Activated T-cell treated with anti-CD3 and anti-CD28 coated beads, Interleukin-2, amount 50 U/mL, for 48 hours (primary cell): ENCODE measurements at places on chromosomes 6 and 20.

- DNase-seq, result no peak
Observed at GRCh38 chr6:10696655-10697054, 1.9 kb downstream of the PAK1IP1 start.

GRCh38 chr20:47040506-47041125 is 146.0 kb downstream of the EYA2 start:
- DNase-seq, result no peak

DNA sequence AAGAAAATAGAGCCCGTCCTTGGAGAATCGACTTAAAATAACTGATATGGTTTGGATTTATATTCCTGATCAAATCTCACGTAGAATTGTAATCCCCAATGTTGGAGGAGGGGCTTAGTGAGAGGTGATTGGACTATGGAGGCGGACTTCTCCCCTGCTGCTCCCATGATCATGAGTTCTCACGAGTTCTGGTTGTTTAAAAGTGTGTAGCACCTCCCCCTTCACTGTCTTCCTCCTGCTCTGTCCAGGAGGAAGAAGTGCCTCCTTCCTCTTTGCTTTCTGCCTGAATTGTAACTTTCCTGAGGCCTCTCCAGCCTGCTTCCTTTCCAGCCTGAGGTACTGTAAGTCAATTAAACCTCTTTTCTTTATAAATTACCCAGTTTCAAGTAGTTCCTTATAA is 529.2 kb downstream of the HAO1 start:
- no peak for DNase-seq

GRCh38 chr6:114159727-114160126 is 183.1 kb downstream of the HS3ST5 start:
- no peak for DNase-seq

GRCh38 chr6:70957284-70957617 is 391 bp upstream of the B3GAT2 start:
- DNase-seq, result no peak

DNA sequence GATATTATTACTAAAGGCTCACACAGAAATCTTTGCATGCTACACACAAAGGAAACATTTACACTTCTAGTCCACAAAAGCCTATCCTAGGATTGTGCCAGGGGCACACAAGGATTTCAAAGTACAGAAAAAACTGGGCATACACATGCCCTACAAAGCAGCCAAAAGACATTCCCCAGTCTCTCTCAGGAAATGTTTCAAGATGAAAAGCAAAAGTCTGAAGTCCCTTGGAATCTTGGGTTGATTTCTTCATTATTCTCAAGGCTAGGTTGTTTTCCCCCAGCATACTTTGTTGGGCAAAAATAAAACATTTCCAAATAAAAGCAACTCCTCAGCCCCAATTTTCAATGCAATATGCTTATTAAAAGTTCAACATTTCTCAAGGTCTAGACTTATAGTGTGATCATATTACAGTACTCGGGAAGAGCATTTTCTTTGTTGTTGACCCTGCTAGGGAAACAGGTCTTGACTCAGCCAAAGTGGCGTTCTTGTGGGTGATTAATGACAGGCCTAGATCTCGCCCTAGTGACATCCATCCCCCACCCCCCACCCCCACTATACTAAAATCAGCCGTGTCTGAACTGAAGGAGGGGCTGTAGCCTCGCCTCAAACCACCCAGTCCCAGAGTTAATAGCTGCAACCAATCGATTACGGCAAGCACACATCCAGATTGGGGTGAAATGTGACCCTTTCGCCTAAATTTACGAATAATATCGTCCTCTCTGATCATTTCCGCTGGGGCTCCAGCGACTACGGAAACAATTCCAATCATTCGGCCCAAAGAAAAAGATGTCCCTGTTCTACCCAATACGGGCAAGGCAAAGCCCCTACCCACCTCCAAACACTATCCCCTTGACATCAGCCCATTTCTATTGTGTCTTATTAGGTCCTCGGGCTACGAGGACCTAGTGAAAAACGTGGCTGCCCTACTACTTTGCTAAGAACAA is 1.4 kb downstream of the AKIRIN2 start:
- peak; percentile 61 for DNase-seq

DNA sequence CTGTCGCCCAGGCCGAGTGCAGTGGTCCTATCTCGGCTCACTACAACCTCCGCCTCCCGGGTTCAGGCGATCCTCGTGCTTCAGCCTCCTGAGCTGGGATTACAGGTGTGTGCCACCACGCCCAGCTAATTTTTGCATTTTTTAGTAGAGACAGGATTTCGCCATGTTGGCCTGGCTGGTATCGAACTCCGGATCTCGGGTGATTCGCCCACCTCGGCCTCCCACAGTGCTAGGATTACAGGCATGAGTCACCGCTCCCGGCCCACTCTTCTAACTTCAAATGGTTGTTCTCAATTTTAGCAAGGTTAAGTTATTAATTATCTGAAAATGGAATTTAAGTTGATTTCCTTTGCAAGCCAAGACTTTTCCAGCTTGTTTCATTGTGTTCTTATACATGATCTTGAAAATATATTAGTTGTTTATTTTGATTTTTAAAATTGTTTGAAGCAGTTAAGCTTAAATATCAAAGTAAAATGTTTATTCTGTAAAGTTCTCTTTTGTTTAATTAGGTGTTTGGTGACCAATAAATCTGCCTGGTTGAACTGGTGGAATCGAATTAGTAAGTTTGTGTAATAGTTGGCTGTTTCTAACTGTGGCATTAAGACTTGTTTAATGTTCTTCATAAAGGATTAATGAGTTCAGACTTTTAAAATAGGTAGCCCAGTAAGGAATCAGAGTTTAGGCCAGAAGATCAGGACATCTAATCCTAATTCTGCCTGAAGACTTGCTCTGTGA is 2.3 kb downstream of the PM20D2 start:
- DNase-seq, result peak; percentile 57

- no peak for DNase-seq
Observed at GRCh38 chr6:24105191-24105590, 20.8 kb upstream of the NRSN1 start.

DNA sequence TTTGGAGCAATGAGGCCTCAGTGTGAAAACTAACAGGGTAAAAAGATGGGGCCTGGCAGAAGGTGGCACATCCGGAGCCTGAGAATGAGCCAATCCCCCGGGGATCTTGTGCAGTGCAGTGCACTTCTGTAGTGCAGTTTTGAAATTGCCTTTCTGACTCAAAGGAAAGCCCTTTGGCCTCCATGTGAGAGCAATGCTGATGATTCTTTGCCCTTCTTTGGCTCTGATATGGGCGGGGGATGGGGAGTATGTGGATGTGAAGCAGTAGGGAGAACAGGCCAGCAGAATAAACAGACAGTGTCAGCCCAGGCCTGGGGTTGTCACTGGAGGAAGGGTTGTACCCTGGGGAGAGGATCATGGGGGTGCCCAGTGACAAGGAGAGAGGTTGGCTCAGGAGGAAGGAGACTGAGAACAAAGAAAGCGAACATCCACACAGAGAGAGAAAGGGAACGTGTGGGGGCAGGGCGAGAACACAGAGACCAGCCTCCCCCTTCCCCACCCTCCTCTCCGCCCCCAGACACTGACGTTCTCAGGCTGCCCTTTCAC is 351.2 kb downstream of the CDC5L start:
- no peak for DNase-seq

GRCh38 chr6:28771401-28772267 is 152.2 kb downstream of the TRIM27 start:
- no peak for DNase-seq

DNA sequence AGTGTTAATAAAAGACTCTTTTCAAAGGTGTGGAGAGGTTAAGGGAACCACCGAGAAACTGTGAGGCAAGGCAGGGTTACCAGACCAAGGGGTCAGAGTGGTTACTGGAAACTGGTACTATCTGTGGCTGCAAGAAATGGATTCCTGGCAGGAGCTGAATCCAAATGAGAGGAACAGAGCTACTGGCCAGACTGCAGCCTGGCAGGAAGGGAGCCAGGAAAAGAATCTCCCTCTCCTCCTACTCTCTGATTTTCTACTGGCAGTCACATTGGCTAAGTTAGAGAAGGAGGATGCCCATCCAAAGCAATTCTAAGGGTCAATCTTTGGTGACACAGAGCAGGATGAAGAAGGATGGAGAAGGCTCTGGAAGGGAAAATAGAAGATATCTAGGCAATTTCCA is 211.5 kb downstream of the GRM1 start:
- DNase-seq, result no peak

DNA sequence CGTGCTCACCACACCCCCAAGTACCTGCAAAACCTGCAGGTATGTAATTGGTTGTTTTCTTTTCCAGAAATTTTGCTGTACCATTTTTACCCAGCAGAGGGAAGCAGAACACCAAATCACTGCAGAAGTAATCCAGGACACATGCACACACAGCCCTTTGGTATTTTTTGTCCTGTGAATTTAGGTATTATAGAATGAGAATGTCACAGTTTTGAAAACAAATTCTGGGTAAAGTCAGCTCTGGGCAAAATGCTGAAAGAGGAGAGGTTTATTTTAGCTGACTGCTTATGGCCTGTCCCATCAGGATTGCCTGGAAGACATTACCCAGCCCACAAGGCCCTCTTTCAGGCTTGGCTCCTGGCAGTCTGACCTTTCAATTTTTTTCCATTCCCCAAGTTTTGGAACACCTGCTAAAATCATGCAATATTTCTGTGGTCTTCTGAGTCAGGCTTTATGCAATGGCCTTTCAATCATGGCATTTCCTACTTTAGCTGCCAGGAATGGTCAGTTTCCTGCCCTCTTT is 3.5 kb upstream of the EFHC1 start:
- DNase-seq, result no peak

- no peak for DNase-seq
Observed at GRCh38 chr6:159919011-159919511, 28.3 kb downstream of the MAS1 start.

- DNase-seq, result no peak
Observed at GRCh38 chr20:53574259-53574789, 19.3 kb downstream of the ZNF217 start.

DNA sequence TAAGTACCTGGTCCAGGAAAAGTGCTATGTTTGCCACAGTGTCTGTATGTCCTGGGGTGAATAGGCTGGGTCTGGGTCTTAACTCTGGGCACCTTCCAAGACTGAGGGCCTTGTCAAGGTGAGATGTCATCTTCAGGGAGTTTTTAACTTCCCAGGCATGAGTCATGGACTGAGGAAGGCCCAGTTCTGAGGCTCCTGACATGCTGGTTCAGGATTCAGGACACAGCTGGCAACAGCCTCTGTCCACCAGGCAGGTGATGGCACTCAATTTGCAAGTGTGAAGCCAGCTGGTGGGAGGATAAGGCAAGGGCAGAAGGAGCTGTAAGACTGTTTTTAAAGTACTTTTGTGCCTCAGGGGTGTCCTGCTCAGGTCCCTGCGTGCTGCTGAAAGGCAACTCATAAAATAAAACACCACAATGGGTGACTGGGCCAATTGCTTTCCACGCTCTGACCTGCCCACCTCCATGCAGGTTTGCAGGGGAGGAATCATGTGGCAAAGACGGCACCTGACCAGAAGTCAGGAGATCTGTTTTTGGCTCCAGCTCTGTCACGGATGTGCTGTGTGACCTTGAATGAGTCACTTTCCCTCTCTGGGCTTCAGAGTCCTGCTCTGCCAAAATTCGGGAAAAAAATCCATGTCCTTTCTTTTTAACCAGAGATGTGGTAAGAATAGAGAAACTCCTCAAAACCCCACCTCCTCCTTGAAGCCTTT is 4.9 kb upstream of the PACSIN1 start:
- DNase-seq, result no peak

- DNase-seq, result peak; percentile 63
Observed at GRCh38 chr20:4811661-4812181, 90.0 kb downstream of the PRND start.

DNA sequence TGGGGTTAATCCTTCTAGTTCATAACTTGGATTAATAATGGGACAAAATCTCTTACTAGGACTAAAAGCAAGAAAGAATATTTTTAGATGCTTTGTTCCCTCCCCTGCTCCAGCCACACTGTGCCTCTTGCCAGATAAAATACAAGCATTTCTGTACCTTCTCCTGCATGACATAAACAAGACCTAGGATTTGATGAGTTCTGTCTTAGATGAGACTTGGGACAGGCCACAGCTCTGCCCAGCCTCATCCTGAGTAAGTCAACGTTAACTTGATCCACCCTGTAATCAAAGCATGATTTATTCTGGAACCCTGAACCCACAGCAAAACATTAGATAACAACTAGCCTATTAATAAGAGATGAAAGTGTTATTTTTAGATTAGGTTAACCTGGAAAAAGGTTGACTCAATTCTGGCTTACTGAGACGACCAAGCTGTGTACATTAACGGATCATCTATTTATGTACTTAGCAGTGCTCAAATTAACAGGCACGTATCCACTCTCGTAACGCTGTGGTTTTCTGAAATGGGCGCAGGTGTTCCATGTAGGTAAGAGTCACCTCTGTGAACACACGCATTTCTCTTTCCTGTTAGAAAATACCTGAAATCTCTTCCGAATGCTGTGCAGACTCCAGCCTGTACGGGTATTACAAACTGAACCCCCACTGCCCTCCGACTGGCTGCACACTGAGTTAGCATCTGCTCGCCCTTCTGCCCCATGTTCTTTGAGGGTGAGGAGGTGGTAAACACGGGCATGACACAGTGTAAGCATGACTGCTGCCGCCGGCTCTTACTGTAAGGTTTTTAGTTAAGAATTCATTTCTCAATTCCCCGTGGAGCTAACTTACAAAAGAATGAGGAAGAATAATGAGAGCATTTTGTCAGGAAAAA is 132.1 kb upstream of the FOXQ1 start:
- no peak for DNase-seq

- no peak for DNase-seq
Observed at GRCh38 chr6:101429270-101429669, 35.8 kb downstream of the GRIK2 start.

GRCh38 chr20:57175397-57176010 is 90.9 kb downstream of the BMP7 start:
- peak; percentile 20 for DNase-seq

GRCh38 chr6:8238773-8239683 is 136.7 kb upstream of the EEF1E1 start:
- DNase-seq, result no peak

GRCh38 chr6:99967052-99967451 is 27.0 kb downstream of the MCHR2 start:
- DNase-seq, result no peak

DNA sequence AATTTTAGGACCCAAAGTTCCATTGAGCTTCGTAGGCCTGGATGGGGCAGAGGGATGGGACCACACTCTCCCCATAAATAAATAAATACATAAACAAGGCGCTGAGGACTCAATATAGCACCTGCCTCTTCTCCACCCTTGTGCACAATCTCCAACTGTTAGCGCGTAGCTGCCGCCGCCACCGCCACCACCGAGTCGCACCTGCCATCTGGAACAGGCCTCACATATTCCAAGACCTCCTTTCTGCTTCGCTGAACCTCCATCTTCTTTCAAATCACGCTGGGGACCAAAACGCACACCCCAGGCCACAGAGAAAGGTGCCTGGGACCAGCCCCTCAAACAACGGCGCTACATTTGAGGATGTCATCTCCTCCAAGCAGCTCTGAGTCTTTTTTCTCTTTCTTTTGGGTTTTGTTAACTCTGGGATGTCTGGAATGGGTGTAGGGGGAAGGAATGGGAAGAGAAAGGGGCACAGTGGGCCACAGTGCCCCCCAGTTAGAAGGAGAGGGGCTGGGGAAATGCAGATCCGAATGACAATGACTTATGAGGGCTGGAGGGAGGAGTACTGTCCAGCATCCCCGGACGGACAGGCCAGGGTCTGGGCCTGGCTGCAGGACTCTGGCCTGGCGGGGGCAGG is 49.7 kb downstream of the NOL4L start:
- peak; percentile 53 for DNase-seq

- DNase-seq, result peak; percentile 63
Observed at GRCh38 chr6:109441069-109441816, 719 bp downstream of the SMPD2 start.
